Cortex of kidney (tissue), 1 donor: ENCODE measurements at places on chromosomes 2 and 18.

DNA sequence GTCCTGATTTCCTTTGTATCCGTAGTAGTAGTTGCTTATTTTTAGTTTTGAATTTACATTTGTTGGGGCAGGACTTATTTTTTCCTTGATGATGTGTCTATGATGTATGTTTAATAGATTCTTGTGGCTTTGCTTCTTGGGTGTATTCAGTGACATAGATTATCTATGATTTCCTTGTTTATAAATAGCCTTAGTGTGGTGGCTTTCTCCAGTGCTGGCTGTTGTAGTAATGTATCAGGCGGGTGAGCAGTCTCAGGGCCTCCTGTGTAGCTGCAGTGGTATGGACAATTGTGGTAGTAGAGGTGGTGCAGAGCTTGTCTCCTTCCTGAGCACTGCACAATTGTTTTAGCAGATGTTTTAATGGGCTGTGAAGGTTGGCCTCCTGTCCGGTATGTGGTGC, 60.5 kb downstream of the SMCHD1 start:
- no peak for DNase-seq

- no peak for DNase-seq
These were observed 221.0 kb downstream of the NOL4 start for GRCh38 chr18:34003687-34004086.

DNA sequence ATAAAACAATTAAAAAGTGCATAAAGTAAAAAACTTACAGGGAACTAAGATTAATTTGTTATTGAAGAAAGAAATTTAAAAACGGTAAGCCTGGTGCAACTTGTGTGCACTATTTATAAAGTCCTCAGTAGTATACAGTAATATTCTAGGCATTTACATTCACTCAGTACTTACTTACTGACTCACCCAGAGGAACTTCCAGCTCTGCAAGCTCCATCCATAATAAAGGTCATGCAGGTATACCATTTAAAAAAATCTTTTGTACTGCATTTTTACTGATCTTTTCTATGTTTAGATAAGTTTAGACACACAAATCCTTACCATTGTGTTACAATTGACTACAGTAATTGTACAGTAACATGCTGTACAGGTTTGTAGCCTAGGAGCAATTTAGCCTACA, 51.5 kb upstream of the NXPH2 start:
- no peak for DNase-seq

- no peak for DNase-seq
These were observed 173.4 kb upstream of the TRIB2 start for GRCh38 chr2:12543076-12543977.

GRCh38 chr18:10164271-10165071, 250.7 kb downstream of the VAPA start:
- no peak for DNase-seq

DNA sequence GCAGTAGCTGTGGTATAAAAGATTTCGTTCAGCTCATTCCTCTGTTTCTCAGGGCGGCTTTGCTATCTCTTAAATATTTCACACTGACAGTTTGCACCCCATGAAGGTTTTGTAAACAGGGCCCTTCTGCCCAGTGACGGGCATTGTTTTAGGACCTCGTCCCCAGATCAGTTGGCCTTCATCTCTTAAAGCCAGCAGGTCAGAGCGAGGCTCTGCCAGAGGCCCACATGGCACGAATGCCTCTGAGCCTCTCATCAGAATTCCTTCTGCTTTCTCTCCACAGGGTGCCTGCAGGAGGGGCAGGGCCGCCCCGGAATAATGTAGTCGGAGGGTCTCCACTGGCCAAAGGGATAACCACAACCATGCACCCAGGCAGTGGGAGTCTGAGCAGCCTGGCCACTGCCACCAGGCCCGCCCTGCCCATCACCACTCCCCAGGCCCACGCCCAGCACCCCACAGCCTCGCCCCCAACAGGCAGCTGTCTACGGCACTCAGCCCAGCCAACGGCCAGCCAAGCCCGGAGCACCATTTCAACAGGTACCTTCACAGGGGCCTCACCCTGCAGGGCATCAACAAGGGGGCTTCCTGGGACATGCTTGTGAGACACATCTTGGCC, 177.0 kb downstream of the SEPTIN10 start:
- DNase-seq = no peak

DNA sequence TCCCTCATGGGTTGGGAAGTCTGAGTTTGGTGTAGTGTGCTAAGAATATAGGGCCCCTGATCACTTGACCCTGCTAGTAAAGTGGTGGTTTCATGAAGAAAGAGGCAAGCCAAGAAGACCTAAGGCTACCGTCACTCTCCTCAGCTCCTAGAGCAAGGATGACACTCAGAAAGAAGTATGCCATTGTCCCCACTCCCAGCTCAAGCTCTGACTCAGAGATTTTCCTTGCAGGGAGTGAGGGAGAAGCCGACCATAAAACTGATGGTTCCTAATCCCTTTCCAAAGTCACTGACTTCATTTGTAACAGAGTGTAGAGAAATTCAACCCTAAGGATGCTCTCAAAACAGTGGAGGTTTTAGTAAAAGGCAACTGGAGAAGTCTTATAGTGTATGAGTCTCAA, 80.9 kb downstream of the ICA1L start:
- no peak for DNase-seq

GRCh38 chr2:99727199-99727598, 237.4 kb upstream of the REV1 start:
- DNase-seq = no peak

DNA sequence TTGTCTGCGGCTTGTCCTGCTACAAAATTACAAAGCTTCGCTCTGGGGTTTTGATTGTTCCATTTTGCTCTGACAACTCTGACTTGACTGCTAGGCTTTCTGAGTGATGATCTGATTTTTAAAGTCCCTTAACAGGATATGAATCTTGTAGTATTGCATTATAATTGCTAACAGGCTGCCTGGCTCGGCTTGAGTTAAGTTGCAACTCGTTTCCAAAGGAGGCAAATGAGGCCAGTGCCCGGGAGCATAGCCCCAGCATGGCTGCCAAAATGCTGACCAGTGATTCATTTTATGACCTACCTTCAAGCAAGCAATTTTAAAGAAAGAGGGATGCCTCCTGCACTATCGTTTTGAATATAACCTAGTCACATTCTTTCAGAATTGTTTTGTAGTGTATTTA, 135.4 kb downstream of the COL6A3 start:
- no peak for DNase-seq

GRCh38 chr2:54924121-54924520, 126.1 kb downstream of the RTN4 start:
- DNase-seq = no peak

DNA sequence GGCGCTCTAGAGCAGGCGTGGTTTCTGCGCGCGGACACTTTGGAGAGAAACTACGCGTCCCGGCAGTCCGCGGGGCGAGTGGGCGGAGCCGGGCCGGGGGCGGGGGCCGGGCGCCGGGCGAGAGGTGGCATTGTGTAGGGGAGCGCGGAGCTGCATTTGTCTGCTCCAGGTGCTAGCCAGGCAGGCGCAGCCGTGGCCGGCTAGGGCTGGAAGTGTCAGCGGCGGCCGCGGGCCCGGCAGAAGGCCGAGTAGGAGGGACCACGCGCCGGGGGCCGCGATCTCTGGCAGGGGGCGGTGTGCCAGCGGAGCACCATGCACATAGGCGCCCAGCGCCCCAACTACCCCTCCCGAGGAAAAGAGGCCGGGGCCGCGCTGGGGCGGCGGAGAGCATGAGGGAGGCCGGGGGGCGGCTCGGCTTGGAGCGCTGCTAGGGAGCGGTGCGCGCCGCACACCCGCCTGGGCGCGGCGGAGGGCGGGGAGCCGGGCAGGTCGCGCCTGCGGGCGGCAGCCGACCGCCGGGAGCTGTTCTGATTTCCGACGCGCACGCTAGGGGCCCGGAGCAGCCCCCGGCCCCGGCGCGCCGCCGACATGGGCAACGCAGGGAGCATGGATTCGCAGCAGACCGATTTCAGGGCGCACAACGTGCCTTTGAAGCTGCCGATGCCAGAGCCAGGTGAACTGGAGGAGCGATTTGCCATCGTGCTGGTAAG, at the start of gene FMNL2:
FMNL2 (plus strand) TSS at position 159 of the 710 bp plus-strand sequence.
- peak; percentile 15 for DNase-seq

DNA sequence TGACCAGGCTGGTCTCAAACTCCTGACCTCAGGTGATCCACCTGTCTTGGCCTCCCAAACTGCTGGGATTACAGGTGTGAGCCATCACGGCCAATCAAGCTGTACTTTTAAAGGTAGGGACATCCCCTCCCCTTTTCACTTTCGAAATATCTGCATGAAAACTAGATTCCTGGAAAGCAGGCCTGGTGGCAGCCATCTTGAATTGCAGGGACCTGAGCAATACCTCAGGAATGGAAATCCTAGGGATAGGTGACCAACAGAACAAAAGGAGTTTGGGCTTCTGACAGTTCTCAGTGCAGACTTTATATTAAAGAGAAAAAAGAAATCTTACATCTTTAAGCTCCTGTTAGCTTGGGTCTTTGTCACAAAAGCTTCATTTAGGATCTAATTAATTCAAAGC, 62.6 kb downstream of the KLF7 start:
- no peak for DNase-seq

DNA sequence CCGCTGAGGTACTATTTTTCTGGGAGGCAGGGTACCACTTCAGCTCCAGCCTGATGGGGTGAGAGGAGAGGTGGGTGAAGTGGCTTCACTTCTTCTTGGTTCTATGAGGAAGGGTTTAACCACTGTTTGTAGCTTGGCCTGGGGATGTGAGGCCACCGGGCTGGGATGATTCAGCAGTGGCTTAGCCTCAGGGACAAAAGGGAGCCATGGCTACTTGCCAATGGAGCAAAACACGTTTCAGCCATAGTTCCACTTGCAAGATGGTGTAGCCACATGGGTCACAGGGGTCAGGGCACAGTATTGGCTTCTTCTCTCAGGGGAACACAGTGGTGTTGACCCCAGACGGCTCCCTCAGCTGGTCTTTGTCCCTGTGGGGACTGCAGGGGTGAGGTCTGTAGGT, 14.9 kb downstream of the ZDBF2 start:
- no peak for DNase-seq

DNA sequence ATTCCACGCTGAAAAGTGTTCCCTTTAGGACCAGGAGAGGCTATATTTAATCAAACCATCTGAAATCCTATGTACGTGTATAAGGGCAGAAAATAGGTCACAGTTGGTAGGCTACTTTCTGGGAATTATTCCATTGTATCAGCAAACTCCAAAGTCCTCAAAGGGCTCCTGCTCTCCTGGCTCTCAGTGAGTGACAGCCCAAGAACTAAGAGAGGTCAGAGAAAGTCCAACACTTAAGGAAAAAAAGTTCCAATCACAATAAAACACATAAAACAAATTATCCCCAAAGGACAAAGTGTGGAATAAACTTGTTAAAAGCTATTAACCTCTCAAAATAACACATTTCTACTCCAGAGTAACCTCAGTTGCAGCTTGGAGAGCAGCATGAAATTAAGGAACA, 183.3 kb downstream of the SLC8A1 start:
- no peak for DNase-seq

DNA sequence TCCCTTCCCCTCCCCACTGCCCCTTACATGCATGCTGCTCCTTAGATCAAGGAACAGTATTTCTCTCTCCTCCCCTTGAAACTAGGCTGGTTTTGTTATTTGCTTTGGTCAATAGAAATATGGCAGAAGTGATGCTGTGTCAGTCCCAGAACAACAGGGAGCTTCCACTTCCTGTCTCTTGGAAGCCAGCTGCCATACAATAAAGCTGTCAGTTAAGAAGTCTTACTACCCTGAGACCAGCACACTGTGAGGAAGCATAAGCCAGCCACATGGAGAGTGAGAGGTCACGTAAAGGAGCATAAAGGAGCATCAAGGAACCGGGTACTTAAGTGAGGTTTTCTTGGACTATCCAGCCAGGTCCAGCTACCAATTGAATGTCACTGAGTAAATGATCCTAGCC, 126.6 kb downstream of the NOL4 start:
- no peak for DNase-seq

DNA sequence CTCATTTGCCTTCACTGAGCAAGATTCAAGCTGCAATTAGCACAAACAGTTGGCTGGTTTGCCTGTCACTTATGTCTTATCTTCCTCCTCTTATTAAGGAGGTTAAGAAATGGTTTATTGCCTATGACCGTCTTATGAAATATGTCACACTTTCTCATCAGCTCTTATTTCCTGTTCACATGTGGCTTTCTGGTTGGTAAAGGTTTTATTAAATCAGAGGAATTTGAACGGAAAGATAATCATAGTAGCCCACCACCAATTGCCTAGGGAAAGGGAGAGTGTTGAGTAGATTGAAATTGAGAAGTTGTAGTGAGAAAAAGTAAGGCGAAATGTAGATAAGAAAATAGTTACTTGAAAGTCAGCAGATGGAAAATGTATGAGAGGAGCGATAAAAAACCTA, 4.2 kb upstream of the IL1R1 start:
- DNase-seq = no peak

DNA sequence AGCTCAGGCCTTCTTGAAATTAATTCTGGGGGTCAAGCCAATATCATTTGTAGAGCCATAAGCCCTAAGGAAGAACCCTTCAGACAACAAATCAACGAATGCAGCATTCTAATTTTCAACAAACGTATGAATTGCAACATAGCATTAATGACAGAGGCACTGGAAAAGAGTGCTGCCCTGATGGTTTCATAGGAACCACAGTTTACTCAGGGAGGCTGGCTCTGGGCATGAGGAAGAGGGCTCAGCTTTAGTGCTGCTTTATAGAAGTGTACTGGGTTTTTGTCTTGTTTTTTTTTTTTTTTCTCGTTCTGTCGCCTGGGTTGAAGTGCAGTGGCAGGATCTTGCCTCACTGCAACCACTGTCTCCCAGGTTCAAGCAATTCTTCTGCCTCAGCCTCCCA, 36.1 kb upstream of the CAB39 start:
- no peak for DNase-seq

- no peak for DNase-seq
These were observed 60.3 kb upstream of the LMAN1 start for GRCh38 chr18:59419386-59419785.

DNA sequence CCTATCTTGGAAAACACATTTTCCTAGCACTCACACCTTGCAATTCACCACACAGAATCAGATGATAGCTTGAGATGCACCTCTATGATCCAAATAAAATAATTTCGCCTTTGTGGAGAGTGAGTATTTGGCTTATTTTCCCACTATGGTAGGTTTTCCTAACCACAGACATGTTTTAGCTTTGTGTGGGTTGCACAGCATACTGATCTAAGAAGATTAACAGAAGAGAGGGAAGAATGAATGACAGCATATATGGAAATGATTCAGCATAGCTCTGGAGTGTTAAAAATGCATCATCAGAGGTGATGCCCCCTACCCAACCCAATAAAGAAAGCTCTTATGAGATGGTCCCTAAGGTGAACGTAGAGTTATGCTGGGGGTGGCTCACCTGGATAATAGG, 72.5 kb downstream of the GCA start:
- DNase-seq = no peak

DNA sequence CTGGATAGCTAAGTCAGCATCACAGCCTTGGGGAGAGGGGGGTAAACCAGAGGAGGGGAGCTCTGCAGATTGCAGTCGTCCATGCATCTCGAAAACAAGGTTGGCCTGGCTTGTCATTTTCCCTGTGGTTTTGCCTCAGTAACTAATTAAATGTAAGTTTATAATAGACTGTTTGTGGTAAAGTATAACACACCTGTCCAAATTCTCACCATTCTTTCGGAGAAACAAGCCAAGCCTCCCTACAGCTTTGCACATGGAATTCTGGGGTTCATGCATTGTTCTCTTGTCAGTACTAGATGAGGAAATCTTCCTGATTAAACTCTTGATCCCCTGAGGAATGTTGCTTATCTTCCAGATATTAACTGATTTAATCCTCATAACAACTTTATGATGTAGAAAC, 1065.2 kb upstream of the FAM98A start:
- DNase-seq = no peak

GRCh38 chr2:80246534-80246933, 58.0 kb downstream of the LRRTM1 start:
- DNase-seq = no peak

GRCh38 chr2:100981011-100981410, 21.1 kb upstream of the RPL31 start:
- DNase-seq = no peak

- no peak for DNase-seq
These were observed 1.0 kb upstream of the FAM178B start for GRCh38 chr2:96987301-96987909.
